GM19239 (cell line): ENCODE measurements at places on chromosomes 3 and 15.

DNA sequence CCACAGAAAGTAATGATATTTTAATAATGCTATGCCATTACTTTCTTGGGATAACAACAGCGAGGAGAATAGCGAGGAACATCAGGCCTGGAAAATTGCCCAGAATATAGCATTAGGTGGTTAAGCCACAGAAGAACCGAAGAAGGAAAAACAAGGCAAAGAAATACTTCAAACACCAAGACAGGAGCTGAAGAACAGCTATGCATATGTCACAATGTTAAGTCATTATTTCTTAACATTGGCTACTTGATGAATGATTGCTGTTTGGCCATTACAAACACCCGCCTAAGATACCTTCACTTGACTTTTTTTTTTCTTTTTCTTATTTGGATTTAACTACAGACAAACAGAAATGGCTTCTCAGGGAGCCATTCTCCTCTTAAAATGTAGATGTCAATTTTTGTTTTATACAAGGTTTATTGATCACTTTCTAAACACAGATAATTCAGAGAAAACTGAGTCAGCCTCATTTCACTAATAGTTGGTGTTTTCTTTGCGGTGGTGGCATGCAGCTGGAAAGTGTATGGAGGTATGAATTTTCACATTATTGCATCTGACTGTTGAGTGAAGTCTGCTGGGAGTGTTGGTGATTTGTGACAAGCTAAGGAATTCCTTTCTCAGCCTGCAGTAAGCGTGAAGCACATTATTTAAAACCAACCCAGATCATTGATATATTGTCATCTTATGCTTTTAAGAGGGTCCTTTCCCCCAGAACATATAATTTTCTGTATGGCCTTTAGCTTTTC is 705.7 kb upstream of the NR2F2 start:
- DNase-seq = no peak

GRCh38 chr15:48602358-48603122 is 43.0 kb downstream of the FBN1 start:
- DNase-seq = no peak

- no peak for DNase-seq
These were observed 52.5 kb upstream of the ATP2B2 start for GRCh38 chr3:10557781-10558373.

- DNase-seq = no peak
These were observed 62.8 kb downstream of the SYNM start for GRCh38 chr15:99167640-99168039.

DNA sequence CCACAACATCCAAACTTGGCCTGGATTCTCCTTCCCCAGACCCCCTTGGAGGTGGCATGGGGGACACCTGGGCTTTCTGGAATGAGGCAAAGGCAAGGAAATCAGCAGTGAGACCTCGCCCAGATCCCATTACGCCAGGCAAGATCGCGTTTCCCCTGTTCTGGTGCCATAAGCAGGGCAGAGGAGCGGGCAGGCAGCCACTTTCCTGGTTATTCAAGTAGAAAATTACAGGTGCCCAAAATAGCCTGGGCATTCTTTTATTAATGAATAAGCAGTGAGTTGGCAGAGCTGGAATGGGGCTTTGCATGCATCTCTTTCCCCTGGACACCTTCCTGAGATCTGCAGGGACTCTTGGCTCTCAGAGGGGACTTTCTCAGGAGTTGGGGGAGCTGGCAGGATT is 31.5 kb upstream of the FAM107A start:
- no peak for DNase-seq

DNA sequence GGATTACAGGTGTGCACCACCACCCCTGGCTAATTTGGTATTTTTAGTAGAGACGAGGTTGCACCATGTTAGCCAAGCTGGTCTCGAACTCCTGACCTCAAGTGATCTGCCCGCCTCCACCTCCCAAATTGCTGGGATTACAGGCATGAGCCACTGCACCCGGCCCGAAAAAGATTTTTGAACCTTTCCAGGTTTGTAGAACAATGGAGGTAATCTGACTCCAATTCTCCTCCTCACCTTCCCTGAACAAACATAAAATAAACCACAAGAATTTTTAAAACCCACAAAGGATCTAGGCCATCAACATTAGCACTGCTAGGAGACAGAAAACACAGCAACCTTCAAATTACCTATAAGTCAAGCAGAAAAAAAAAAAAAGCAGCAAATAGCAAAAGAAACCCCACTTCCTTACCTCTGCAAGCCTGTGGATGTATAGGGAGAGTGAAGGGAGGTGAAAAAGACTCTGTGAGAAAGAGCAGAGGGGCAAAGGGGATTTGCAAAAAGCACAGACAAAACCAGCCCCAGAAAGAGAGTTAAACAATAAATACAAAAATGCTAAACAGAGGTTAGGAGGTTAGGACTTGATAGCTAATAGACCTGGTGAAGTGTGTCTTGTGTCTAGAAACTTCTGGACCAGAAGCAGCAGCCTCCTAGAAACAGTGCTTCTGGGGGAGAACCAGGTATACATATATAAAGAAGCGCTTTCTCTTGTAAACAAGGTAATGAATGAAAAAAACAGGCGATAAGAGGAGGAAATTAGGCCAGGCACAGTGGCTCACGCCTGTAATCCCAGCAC is 32.1 kb downstream of the TFDP2 start:
- DNase-seq = no peak

DNA sequence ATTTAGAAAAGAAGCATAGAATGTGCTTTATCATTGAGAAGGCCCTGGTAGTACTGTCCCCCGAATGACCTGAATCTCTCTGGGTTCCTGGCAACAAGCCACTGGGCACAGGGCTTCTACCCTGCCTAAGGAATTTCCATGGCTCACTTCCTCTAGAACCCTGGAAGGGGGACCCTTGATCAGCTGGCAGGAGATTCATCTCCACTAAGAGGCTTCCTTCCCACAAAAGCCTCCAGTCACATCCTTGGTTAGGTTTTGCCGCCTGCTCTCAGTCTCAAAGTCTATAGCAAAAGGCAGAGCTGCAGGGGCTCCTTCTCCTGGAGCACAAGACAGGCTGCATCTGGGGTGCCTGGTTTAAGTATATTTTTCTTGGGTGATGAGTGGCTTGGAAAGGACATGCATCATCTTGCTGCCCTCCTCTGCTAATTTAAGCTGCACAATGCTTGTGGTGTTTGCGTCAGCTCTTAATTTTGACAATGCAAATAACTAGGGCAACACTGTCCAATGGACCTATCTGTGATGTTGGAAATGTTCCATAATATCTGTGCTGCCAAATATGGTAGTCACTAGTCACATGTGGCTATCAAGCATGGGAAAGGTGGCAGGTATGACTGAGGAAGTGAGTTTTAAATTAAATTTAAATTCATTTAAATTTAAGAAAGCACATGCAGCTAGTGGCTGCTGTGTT is 33.4 kb upstream of the RARRES1 start:
- no peak for DNase-seq

DNA sequence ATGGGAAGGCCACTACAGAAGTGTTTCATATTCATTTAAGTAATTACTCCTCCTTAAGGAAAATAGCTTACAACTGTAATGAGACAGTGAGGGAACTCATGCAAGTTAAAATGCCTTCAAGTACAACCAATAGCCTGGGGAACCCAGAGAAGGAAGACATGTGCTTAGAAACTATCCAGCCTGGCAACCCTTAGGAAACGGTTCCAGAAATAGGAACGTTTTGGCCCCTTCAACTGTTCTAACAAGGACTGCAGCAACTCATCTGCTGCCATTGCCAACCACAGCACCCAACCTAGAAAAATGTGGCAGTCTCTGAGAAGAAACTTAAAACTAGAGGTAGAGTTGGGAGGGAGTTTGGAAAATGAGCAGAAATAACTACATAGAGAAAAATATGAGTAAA is 147.5 kb upstream of the STRIT1 start:
- DNase-seq = no peak

- no peak for DNase-seq
These were observed 121.1 kb upstream of the TMCO5A start for GRCh38 chr15:37813306-37813705.

- DNase-seq = no peak
These were observed 82.5 kb downstream of the ATP10A start for GRCh38 chr15:25780479-25781255.

GRCh38 chr3:124078953-124079911 is 87.3 kb upstream of the ROPN1 start:
- DNase-seq = peak; percentile 12

- no peak for DNase-seq
These were observed 37.5 kb downstream of the ARNT2 start for GRCh38 chr15:80441714-80442113.

GRCh38 chr15:100941536-100941935 is 22.4 kb downstream of the LRRK1 start:
- DNase-seq = no peak

DNA sequence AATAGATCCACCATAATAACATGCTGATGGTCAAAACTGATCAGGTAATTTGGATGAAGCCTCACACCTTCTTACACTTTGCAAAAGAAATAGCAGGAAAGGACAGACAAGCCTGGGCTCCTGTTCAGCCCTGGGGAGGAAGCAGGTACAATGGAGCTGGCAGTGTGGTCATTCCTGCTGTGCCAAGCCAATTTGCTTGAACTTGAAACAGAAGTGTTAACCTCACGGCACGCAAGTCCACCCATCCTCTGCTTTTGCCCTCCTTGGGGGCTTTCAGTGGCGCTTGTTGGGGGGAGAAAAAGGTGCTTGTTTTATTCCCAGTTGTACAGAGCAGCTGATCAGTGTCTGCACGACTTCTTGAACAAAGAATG is 36.8 kb upstream of the RFTN1 start:
- no peak for DNase-seq

GRCh38 chr3:8765528-8765927 is 3.9 kb downstream of the OXTR start:
- no peak for DNase-seq

DNA sequence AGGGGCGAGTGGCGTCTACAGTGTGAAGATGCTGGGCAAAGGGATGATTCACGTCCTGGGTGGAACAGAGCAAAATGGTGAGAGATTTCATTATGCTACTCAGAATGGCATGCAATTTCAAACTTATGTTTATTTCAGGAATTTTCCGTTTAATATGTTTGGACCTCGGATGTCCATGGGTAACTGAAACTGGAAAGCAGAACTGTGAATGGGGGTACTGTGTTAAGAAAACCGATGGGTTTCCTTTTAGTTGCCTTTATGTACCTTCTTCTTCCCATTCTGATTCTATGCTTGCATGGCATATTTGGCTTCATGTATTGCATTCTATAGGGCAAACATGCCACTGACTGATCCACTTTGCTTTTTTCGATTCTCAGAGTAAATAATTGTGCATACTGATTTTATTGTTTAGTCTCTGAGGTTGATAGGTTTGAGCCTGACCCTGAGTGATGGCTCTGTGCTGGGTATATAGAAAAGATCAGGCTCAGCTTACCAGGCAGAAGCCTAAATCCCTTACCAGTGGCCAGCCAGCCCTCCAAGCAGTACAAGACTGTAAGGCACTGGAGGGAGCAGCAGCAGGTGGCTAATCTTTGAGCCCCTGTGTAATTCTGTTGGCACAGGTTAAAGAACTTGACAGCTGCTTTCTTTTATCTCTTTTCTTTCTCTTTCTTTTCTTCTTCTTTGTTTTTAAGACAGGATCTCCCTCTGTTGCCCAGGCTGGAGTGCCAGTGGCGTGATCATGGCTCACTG is 4.5 kb downstream of the QTRT2 start:
- DNase-seq = no peak

- no peak for DNase-seq
These were observed 14.9 kb downstream of the NR1I2 start for GRCh38 chr3:119796785-119797184.

DNA sequence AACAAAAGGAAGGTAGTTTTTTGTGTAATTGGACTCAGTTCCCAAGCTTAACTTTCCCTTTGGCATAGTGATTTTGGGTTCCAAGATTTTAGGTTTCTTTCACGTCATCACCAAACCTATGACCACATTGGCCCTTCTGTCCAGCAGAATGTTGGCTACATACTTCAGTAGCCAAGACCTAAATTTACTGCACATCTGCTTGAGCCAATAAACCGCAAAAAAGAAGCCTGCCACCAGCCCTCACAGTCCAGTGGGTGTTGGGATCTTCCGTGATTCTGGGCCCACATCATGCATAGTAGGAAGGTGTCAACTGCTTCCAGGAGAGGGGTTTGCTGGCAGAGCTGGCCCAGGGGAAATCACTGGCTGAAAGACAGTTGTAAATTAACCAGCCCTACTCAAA is 57.6 kb upstream of the LIPC start:
- DNase-seq = no peak

DNA sequence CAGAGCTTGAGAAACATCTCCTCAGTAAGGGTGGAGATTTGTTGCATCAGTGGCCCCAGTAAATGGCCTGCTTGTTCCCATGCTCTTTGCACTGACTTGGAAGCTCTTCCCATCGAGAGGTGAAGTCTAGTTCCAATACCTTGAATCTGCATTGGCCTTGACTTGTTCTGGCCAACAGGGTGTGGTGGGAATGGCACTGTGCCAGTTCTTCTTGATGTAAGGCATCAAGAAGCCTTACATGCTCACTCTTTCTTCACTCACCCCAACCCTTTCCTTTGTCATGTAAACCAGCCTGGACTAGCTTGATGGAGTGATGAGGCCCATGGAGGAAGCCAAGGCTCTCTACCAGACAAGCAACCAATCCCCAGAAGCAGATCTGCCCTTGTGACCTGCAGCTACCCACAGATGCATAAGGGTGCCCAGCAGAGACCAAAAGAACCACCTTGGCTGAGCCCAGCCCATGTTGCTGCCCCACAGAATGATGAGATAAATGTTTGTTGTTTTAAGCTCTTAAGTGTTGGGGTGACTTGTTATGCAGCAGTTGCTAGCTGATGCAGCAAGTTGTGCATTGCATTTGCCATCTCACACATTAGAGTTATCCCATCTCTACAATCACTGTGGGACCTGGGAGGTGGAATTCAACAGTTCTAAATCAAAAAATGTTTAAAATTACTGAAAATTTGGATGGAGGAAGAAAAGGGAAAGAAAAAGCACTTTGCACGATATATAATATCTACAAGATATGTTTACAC is 11.1 kb upstream of the MGLL start:
- no peak for DNase-seq

DNA sequence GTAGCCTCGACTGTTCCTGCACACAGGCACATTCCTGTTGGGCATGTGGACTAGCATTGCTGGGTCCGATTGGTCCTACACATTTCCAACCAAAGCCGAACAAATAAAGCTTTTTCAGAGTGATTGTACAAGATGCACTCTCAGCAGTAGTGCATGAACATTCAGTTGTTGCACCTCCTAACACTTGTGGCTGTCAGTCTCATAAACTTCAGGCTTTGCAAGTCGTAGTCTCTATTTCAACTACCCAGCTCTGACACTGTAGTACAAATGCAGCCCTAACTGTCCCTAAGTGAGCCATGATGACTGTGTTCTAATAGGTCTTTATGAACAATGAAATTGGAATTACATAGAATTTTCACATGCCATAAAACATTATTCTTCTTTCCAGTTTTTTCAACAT is 281.7 kb upstream of the ATP10A start:
- no peak for DNase-seq

- no peak for DNase-seq
These were observed 1.3 kb upstream of the ABCF3 start for GRCh38 chr3:184184546-184185230.

DNA sequence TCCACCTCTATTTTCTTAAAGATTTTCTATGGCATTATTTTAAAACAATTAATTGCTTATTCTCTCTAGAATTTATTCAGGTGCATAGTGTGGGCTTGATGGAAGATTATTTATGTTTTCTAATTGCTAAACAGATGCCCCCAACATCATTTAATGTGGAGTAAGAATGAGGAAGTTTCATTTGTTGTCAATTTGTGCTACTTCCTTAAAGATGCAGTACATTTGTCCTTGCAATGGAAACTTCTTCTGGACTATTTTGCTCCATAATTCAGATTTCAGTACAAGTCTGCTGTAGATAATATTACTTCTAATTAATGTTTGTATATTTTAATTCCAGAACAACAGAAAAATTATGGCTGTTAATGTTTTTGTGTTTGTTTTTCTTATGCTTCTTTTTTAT is 104.8 kb downstream of the TGFBR2 start:
- no peak for DNase-seq

- DNase-seq = no peak
These were observed 625.5 kb downstream of the NAALADL2 start for GRCh38 chr3:175484666-175485065.
